Myocyte (in vitro differentiated cells): ENCODE measurements at places on chromosomes 12 and 14. TPM values are rescaled to one million over a fixed set of nuclear protein-coding genes. Genes with fewer than 3 reads are reported as not detected.

GRCh38 chr12:84986586-84986985 lies 49.5 kb downstream of the TSPAN19 start:
- DNase-seq = no peak

- peak; percentile 75 for DNase-seq
These were observed 54.9 kb upstream of the OVCH1 start for GRCh38 chr12:29552324-29552927.

The MYO1H gene
- total RNA-seq = not detected in 2 replicates

The PRH2 gene
- not detected in 2 replicates for total RNA-seq

The NTF3 gene
- 1.0 and 1.9 TPM in 2 replicates for total RNA-seq

The SLC6A12 gene
- 0.05 TPM in 1 of 2 replicates, not detected in the other for total RNA-seq

GRCh38 chr12:66304296-66304900 lies 2.1 kb downstream of the HELB start:
- DNase-seq = no peak

The CYP46A1 gene
- 2.2 and 2.8 TPM in 2 replicates for total RNA-seq

DNA sequence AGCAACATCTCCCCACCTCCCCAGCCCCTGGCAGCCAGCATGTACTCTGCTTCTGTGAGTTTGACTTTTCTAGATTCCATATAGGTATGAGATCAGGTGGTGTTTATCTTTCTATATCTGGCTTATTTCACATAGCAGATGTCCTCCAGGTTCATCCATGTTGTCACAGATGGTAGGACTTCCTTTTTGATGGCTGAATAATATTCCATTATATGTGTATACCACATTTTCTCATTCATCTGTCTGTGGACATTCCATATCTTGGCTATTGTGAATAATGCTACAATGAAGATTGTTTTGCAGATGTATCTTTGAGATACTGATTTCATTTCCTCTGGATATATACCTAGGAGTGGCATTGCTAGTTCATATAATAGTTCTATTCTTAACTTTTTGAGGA lies 18.4 kb downstream of the ALKBH2 start:
- no peak for DNase-seq

GRCh38 chr12:67223225-67223624 lies 45.9 kb upstream of the CAND1 start:
- no peak for DNase-seq

The C12orf60 gene
- 1.5 and 1.8 TPM in 2 replicates for total RNA-seq

The STXBP6 gene
- total RNA-seq = 24.5 and 25.2 TPM in 2 replicates

The PTGDR gene
- total RNA-seq = 0.16 TPM in 1 of 2 replicates, not detected in the other

DNA sequence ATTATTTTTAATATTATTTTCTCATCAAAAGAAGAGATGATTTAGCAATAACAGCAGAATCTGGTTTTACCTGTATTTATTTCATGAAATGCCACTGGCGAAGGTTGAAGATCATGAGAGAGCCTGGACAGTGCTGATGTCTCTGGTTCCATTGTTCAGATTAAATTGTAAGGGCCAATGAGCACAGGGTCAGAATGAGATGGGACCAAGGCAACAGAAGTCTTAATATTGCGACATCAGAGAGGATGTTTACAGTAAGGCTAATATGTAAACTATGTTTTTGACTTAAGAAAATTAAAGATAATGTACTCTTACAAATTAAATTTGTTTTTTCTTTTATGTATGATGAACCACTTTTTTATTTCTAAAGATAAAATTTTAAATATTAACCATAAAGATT lies 35.2 kb upstream of the KLRD1 start:
- DNase-seq = no peak

The MYO1A gene
- total RNA-seq = not detected in 2 replicates

GRCh38 chr14:69665631-69666030 lies 54.2 kb downstream of the SUSD6 start:
- no peak for DNase-seq

GRCh38 chr14:104477117-104477623 lies 102.4 kb upstream of the C14orf180 start:
- no peak for DNase-seq

DNA sequence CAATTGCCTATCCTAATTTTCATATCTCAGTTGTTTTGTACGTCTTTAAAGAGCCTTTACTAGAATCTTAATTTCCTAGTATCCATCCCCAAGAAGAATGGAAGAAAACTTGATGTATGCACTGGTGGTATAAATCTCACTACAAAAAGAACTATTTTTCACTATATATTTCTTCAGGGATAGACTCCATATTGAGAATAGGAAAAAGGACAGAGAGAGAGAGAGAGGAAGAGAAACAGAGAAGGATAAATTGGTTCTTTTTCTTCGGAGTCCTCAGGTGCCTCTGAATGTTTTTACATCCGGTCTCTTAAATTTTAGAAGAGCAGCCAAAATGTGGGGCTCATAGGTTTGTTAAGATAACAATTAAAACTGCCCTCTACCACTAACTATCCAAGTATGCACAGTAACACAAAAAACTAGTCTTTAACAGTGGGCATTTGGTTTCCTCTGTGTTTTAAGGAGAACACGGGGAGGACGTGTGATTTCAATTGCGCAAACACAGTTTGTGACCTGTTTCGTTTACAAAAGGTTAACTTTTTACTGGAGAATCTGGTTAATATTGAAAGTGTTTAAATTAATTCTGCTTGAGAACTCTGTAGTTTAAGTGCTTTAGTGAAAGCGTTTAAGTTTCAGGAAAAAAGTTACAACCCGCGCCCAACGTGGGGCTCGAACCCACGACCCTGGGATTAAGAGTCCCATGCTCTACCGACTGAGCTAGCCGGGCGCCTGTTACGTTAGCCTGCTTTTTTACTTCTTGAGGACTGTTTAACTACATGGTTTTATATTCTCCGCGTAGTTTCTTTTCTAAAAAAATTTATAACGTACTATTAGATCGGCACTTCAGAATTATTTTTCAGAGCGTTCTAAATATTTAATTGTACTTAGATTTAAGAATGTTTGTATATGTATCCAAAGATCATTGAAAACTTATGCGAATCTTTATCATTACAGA lies 5.1 kb upstream of the PSMA3 start:
- DNase-seq = peak; percentile 66

The ADCY6 gene
- 32.9 and 44.2 TPM in 2 replicates for total RNA-seq

GRCh38 chr12:60693019-60693626 lies 1097.3 kb downstream of the SLC16A7 start:
- peak; percentile 9 for DNase-seq

- DNase-seq = no peak
These were observed 75.4 kb downstream of the GRIP1 start for GRCh38 chr12:66603461-66603860.
